ENCODE measurements at places on chromosomes 5 and 9.

DNA sequence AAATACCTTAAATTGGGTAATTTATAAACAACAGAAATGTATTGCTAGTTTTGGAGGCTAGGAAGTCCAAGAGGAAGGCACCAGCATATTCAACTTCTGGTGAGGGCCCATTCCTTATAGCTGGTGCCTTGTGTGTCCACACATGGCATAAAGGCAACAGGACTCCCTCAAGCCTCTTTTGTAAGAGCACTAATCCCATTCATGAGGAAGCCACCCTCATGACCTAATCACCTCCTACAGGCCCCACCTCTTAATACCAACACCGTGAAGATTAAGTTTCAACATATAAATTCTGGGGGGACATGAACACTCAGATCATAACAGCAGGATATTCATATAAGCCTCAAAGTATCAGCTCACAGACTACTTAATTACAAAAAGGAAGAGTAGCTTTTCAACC lies 4.0 kb upstream of the PLAC8L1 start:
- DNase-seq, result no peak

DNA sequence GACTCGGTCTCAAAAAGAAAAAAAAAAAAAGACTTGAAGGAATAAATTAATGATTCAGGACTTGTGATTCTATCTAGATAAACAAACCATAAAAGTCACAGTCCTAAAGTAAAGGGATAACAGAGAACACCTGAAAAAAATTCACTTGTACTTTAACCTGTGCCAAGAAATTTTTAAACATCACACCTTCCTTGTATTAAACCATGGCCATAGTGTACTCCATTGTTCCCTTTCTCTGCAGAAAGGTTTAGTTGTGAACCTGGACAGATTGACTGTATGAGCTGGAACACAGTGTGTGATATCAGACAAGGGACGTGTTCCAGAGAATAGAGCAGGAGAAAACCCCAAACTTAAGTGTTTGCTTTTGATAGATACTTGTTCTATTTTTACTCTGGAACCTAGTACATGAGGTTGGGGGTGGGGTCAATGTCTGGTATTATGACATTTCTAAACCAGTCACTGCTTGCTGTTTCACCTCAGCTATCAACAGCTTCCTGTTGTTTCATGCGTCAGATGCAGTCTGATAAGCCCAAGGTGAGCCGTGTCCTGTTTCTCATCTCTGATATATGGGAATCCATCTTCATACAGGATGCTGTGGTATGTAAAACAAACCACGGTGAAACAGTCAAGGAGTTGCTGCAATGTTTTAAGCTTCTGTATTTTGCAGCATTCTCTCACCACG lies 62.5 kb upstream of the ITGA1 start:
- DNase-seq, result no peak

- DNase-seq, result no peak
These were observed 58.2 kb downstream of the ZNF618 start for GRCh38 chr9:113934167-113934828.

- DNase-seq, result no peak
These were observed 1.3 kb upstream of the PRR7 start for GRCh38 chr5:177445052-177445916.

- DNase-seq, result peak; percentile 31
These were observed 120.3 kb upstream of the LHFPL2 start for GRCh38 chr5:78768781-78769380.

DNA sequence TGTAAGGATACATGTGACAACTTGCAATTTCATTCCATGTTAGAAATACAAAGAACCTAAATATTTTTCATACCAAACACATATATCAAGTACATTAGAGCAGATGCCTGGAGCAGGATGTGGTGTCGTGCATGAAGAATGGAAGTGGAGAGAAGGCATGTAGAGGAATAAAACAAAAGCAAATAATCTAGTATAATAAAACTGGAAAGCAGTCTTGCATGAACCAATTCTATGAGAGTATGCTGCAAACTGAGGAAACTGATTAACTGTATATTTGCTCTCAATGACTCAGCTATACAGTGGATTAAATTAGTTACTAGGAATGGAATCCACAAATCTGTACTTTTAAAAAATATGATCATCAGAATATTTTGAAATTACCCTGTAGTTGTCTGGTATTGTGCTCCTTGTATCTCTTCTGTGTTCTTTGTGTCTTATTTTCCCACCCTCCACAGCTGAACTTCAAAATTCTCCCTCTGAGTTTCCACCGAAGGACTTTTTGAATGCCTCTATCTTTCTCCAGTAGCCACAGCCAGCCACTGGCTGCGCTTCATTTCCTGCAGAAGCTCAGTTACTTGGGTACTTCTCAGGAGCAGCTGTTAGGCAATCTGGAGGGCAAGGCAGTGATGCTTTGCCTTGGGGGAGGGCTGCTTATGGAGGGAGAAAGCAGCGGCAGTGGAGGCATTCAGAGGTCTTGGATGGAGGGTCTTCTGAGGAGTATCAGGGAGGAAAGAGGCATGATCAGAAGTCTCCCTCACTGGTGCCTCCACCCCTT lies 608.0 kb downstream of the BRINP1 start:
- DNase-seq, result peak; percentile 16

DNA sequence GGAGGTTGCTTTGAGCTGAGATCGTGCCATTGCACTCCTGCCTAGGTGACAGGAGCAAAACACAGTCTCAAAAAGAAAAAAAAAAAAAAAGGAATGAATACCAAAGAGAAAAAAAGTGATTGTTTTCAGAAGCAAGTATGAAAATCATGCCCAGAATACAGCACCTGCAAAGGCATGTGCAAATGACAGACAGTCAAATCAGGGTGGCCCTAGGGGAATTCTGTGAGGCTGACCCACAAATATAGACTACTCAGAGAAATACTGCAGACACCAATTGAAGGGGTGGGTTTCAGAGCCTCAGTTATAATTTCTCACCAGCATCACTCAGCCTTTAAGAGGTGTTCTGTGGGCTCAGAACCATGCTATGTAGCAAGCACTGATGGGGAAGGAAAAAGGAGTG lies 28.6 kb downstream of the DCAF12 start:
- no peak for DNase-seq

GRCh38 chr5:159937580-159937979 lies 21.3 kb downstream of the ADRA1B start:
- DNase-seq, result no peak

DNA sequence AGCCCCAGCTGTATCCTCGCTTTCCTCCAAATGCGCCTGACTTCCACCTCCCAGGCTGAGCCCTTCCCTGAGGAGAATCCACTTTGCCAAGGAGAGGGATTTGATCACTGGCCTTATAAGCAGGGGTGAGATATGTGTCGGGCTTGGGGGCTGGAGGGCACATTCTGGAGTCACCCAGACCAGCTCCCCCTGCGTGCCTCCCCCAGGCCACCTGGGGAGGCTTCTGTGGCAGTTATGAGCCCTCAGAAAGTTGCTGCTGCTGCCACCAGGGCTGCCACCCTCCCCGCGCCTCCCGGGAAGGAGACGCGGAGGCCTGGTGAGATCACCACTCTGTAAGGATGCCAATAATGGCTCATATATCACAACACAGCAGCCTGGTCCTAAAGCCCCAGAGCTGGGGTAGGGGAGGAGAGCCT lies 211.5 kb downstream of the PAPPA start:
- DNase-seq, result peak; percentile 77

DNA sequence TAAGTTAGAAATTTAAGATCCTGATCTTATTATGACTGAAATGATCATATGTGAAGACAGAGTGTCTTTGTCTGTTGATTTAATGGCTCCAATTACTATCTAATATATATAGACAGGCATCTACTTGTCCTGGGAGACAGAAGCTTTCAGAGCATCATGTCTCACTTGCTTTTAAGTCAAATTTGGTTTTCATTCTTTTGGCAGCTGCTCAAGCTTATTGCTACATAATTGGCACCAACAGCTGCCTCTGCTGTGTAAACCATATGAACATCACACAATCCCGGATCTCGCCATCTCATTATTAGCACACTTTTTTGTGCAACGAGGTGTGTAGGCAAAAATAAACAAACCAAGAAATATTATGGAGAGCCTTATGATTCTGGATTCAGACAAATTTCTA lies 1717.9 kb downstream of the EFNA5 start:
- no peak for DNase-seq

- no peak for DNase-seq
These were observed 1035.7 kb upstream of the NUDT12 start for GRCh38 chr5:104598285-104598684.

GRCh38 chr9:120383611-120383998 lies 196.4 kb downstream of the CDK5RAP2 start:
- DNase-seq, result no peak

DNA sequence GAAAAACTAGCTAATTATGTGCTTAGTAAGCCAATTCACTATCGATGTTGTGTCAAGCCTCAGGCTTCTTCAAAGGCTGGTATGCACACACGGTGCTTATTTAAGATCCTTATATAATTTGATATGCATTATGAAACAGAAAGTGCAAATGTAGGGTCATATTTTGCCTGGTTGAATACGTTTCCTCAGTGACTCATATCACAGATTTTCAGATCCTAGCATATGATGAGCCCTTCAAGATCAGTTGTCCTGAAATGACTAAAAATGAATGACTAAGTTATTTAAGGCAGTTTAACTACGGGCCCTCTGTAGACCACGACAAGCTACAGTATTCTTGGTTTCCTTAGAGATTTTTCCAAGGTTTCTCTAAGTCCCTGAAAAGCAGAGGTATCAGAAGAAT lies 778.3 kb downstream of the PRELID2 start:
- no peak for DNase-seq

DNA sequence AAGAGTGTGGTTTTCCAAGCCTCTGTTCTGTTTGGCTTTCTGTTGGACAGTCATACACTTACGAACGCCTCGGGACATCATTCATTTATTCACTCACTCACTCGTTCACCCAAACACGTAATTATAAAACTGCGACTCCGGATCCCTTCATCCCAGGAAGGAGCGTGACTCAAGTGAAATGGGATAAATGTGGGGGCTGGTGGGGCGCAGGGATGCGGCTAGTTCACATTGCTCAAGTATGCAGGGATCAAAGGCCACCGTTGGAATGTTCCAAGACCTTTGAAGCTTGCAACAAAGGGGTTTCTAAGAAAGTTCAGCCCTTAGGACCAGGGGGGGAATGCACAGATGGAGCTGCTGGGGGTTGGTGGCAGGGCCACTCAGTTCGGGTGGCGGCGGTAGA lies 64.2 kb downstream of the CFAP77 start:
- no peak for DNase-seq
